ENCODE measurements at places on chromosomes 5 and 9.
A peak's percentile ranks its signal among the peaks of the same experiment; 100 is the strongest.

- DNase-seq = no peak
These were observed 135.1 kb downstream of the CSNK1G3 start for GRCh38 chr5:123647066-123647465.

GRCh38 chr5:54187694-54188093 is 122.7 kb downstream of the ARL15 start:
- no peak for DNase-seq

GRCh38 chr9:93020771-93021670 is 37.5 kb upstream of the SUSD3 start:
- DNase-seq = no peak

DNA sequence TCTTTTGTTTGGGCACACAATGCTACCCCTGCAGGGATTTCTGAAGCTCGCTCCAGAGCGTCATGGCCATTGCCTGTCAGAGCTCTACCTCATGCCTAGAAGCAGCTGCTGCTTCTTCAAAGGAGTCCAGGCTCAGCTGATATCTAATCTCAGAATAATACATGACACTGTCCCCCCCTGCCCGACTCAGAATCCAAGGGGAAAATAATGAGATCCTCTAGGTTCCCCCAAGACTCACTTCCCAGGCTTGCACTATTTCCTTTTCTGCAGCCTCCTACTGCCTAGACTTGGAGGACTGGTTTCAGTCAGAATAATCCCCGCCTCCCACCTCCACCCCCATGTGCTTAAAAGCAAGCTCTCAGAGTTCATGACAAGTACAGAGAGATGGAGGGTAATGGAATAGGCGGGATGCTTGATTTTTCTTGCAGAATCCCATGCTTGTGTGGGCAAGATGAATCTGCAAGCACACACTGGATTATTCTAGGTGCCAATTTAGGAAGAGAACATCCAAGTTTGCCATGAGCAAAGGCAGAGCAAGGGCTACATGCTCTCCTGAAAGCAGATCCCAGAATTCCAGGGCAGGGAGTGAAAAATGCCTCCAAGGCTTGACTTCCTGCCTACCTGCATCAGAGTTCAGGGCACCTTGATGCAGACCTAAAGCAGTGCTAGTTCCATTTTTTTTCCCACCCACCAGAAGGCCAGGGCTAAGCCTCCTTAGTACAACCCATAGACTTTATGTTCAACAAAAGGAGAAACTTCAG is 97.4 kb upstream of the IFNK start:
- no peak for DNase-seq

DNA sequence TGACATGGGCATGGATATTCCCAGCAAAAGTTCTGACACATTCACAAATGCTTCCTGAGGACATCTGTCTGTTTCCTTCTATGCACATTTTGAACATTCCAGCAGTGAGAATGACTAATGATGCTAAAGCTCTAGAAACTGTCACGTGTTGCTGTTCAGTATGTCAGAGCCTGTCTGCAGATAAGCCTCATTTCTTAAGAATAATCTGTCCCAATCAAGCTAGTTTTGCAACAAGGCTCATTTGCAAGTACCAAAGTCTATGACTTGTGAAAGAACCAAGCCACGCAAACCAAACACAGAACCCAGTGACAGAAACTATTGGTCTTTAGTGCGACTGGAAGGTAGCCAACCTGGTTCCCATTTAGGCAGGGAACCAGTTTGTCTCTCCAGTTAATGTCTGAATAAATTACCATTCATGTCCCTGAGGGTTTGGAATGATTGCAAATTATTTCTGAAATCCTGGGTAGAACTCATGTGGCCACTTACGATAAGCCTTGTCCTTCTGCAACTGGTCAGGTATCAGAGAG is 178.5 kb downstream of the C9orf152 start:
- peak; percentile 92 for DNase-seq

All from AG04449 (cell line).